Keratinocyte (primary cell): ENCODE measurements at places on chromosomes 7 and 10.
A peak's percentile ranks its signal among the peaks of the same experiment; 100 is the strongest.

- DNase-seq: peak; percentile 73
Measured at GRCh38 chr10:133309100-133309719, 496 bp downstream of the ZNF511 start.

- no peak for DNase-seq
Measured at GRCh38 chr7:51982653-51983052, 666.0 kb upstream of the COBL start.

DNA sequence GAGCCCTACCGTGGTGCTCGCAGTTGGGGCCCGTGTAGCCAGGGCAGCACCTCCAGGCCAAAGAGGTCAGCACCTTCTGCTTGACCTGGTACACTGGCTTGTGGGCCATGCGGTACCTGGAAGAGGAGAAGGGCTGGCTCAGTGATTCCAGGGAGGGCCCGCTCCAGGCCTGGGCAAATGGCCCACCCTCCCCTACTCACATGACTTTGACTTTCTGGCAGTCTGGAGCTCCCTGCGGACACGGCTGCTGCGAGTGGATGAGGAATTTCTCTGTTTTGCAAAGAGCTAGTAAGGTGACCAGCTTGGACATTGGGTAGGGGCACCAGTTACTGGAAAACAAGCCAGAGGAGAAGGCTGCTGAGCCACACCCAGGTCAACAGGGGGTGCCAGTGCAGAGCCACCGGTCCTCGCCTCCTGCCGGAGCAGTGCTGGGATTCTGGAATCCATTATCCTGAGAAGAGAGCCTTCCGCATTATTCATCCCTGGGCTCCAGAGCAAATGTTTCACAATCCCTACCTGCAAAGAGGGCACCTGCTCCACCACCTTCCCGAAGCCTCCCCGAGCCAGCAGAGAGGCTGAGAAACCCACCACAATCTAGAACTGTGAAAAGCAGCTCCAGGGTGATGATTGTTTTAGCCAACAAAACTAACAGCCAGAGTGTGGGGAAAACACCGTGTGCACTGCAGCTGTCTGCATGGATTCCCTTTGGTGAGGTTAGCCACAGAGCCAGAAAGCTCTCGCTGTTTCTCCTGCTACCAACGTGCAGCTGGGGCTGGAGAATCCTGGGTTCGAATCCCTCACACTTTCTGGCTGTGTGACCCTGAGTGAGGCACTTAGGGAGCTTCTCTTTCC lies 11.8 kb downstream of the MMRN2 start:
- DNase-seq: no peak

GRCh38 chr7:3821488-3821887 lies 520.4 kb downstream of the SDK1 start:
- no peak for DNase-seq

DNA sequence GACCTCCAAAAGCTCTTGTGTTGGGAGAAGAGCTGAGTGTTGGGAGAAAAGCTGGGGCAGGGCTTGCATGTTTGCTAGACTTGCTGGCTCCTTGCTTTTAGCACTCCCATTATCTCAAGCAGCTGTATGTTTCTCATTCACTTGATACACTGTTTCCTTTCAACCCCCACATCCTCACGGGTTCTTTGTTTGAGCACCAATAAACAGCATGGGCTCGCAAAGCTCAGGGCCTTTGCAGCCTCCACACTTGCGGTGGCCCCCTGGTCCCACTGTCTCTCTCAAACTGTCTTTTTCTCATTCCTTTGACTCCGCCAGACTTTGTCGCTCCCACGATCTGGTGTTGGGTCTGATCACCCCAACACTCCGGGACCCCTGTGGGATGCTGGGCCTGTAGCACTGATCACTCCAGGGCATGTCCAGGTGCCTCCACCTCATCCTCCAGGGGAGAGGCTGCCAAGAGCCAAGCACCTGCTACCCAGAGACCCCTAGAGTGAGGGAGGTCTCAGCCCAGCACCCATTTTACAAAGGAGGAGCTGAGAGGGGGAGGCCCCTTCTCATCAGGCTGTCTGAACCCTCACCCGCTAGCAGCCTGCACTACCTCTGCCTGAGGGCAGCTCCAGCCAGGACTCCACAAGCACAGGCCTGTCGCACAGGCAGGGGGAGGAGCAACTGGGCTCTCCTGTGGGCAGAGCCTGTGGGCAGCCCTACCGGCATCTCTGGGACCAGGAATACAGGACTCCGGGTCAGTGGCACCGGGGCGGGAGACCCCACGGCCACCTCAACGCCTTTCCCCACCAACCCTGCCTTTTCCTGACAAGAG lies 49.1 kb upstream of the MSMB start:
- no peak for DNase-seq

DNA sequence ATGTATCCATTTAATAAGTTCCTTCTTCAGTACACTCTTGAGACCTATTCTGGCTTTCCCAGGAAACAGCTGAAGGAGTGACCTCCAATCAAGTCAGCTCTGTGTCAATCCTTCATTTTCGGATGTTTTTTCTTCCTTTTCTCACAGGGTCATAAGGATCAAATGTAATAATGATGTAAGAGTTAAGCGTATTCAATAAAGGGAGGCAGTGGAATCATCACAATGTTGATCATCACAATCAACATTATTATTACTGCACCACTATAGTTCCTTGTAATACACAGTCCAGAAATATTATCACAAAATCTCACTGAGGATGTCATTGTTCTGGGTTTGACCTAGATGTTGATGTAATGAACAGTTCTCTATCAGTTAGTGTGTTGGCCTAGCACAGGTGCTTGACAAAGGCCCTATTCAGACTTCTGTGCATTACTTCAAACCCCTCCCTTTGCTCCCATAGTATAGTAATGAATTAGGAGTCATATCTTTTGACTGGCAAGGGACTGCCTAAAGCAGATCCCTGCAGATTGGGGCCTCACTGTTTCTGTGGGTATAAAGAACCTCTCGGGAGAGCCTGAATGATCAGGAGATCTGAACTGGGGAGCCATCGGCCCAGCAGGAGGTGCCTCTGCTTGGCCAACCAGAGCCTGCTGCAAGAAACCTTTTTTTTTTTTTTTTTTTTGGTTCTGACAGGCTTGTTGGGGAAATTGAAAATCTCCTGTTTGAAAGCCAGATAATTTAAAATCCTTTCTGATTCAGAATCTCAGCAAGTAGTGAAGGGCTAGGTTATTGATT lies 100.6 kb downstream of the KAT6B start:
- DNase-seq: no peak

GRCh38 chr10:11403116-11403515 lies 208.3 kb downstream of the USP6NL start:
- DNase-seq: no peak

- no peak for DNase-seq
Measured at GRCh38 chr7:127910670-127911069, 120.6 kb downstream of the LRRC4 start.

GRCh38 chr10:3986493-3987142 lies 201.6 kb upstream of the KLF6 start:
- no peak for DNase-seq

- DNase-seq: no peak
Measured at GRCh38 chr7:90078921-90079320, 75.3 kb upstream of the STEAP1 start.

- no peak for DNase-seq
Measured at GRCh38 chr10:73591935-73592699, 975 bp upstream of the USP54 start.

DNA sequence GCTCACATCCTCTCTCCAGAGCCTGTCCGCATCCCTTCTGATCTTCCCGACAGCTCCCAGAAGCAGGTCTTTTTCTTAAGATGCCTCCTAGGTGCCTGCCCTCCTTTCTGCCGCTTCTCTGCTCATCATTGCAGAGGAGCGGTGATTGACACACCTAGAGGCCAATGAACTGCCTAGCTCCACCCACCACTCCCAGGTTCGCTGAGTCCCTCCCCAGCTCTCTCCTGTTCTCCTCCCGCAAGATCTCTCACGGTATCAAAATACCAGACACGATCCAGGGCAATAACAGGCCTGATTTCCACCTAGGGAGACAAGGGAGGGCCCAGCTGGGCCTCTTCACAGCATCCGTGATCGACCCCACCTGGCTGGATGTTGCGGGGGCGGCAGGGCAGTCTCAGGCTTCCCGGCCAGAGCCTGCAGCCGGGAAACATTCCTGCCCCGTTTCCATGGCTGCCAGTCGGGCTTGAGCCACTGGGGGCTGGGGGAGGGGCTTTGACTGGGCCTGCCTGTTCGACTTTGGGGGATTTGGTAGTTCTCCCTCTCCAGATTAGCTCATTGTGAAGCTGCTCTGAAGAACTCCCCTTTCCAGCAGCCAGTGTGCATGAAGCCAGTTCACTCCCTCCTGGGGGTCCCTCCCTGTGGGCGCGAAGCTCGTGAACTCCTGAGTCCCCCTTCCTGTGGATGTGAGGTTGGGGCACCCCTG lies 373.5 kb downstream of the RPS24 start:
- DNase-seq: peak; percentile 57

- no peak for DNase-seq
Measured at GRCh38 chr7:71604818-71605414, 473.0 kb downstream of the GALNT17 start.

DNA sequence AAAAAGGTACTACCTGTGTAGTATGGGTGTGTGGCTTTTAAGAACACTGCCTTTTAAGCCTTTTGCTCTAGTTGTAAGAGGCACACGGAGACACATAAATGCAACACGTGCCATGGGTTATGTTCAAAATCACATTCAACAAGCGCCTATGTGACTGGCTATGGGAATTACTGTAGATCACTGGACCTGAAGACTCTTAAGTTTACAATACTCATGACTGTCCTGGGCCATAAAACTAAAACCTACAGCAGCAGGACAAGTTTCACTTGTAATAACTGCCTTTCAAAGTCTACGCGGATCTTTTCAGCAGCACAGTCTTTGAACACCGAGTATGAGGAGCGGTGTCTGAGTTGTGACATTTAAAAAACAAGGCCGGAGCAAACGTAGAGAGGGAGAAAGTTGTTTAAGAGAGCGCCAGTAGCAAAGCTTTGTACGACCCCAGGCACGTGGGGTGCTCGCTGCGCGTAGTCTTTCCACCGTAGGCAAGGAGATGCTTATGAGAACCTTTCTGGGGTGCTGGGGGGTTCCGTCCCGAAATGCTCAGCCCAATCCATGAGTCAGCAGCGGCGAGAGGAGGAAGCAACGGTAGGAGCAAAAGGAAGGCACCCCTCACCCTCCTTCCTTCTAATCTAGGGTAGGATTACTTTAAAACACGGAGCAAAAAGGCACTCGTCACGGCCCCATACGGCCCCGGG lies 662 bp downstream of the DNAJC2 start:
- no peak for DNase-seq

- no peak for DNase-seq
Measured at GRCh38 chr7:64908358-64908757, 5.3 kb downstream of the ZNF273 start.

DNA sequence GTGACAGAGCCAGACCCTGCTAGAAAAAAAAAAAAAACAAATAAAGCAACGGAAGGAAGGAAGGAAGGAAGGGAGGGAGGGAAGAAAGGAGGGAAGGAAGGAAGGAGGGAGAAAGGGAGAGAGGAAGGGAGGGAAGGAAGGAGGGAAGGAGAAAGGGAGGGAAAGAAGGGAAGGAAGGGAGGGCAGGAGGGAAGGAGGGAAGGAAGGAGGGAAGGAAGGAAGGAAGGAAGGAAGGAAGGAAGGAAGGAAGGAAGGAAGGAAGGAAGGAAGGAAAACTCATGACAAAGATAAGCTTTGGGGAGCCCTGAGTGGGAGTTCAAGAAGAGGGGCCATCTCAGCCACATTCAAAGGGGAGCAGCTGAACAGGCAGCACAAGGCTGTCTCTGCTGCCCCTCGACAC lies 124.7 kb upstream of the MGMT start:
- DNase-seq: no peak

- DNase-seq: no peak
Measured at GRCh38 chr10:87794285-87794684, 23.7 kb downstream of the ATAD1 start.

- DNase-seq: no peak
Measured at GRCh38 chr10:97456034-97456685, 10.2 kb downstream of the ZDHHC16 start.

GRCh38 chr7:96285579-96285978 lies 36.3 kb downstream of the SLC25A13 start:
- DNase-seq: no peak

DNA sequence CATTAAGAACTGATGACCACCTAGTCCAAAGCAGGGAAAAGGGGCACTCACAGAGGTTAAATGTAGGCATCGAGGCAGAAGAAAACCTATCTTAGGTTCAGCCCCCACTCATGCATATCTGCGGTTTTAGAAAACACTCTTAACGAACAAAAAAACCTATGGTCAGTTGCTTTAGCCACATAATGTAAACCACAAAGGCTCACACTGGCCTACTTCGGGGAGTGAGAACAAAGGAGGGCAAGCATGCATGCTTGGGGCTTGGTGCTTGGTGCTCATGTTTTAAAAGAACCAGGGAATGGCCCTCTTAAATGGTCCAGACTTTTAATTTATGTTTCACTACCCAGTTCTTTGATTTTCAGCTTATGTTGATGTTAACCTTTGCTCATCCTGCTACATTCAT lies 14.2 kb downstream of the INSYN2A start:
- DNase-seq: no peak

DNA sequence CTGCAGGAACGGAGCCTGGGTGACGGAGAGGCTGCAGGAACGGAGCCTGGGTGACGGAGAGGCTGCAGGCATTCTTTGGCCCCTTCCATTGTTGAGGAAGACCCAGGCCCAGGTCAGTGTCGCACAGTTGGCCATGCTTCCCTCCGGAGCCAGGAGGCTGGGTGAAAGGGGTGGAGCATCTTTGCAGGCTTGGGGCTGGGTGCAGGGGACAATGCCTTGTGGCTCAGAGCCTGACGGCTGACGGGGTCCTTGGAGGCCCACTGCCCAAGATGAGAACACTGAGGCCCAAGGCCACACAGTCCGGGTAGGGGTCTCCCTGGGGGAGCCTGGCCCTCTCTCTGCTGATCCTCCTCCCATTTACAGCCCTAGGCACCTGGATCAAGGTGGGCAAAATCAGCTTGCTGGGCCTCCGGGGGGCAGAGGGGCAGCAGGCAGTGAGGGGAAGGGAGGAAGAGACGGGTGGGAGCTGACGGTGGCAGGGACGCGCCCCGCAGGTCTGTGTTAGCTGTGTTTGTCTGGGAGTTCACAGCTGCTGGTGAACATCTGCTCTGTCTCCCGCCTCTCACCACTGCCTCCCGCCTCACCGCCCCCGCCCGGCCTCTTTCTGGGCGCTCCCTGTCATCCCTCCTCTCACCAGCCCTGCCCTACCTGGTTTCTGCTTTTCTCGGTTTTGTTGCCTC lies 30.6 kb upstream of the PCBD1 start:
- no peak for DNase-seq

DNA sequence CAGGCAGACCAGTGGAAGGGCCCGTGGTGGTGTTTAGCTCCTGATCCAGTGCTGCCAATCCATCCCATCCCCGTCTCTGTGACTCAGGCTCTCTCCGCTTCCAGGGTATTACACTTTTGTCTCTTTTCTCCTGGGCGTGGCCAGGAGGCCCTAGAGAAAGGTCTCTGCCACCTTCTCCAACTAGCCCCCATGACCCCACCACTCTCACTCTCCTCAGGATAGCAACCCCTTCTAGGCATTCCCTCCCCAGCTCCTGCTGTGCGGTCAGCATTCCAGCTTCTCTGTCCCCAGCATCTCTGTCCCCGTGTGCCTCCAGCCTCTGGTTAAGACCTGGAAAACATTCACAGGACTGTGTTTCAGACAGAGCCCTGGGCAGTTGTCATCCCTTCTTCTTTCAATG lies 36.2 kb upstream of the R3HCC1L start:
- no peak for DNase-seq
